ENCODE measurements at places on chromosomes 2 and 18.

GRCh38 chr2:11722292-11723060, 24.0 kb upstream of the LPIN1 start:
- no peak for DNase-seq

GRCh38 chr2:163626639-163627109, 109.1 kb downstream of the FIGN start:
- DNase-seq, result no peak

GRCh38 chr18:34494359-34494696, 215.8 kb upstream of the DTNA start:
- DNase-seq, result no peak

DNA sequence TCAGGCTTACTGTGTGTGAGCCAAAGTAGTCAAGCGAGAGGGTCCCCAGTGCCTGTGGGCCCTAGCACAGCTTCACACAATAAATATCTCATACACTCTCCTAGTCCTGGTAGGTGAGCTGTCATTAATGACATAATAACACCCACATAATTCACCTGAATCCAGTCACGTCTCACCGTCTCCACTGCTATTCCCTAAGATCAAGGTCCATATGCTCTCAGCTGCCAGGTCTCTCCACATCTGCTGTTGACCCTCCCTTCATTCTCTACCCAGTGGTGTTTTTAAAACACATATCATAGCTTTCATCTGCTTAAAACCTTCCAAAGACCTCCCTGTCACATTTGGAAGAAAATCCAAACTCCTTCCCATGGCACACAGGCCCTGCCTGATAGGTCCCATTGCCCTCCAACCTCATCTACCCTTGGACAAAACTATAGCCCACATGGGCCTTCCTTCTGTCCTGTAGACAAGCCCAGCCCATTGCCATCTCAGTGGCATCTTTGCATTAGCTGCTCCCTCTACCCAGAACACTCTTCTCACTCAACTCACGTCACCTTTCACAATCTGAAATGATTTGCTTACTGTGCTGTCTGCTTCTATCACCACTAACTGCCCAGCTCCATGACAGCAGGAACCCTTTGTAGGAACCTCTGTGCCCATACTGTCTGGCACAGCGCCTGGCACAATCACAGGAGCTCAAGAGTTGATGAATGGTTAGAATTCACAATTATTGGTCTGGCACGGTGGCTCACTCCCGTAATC, 7.5 kb downstream of the KCNG3 start:
- no peak for DNase-seq

DNA sequence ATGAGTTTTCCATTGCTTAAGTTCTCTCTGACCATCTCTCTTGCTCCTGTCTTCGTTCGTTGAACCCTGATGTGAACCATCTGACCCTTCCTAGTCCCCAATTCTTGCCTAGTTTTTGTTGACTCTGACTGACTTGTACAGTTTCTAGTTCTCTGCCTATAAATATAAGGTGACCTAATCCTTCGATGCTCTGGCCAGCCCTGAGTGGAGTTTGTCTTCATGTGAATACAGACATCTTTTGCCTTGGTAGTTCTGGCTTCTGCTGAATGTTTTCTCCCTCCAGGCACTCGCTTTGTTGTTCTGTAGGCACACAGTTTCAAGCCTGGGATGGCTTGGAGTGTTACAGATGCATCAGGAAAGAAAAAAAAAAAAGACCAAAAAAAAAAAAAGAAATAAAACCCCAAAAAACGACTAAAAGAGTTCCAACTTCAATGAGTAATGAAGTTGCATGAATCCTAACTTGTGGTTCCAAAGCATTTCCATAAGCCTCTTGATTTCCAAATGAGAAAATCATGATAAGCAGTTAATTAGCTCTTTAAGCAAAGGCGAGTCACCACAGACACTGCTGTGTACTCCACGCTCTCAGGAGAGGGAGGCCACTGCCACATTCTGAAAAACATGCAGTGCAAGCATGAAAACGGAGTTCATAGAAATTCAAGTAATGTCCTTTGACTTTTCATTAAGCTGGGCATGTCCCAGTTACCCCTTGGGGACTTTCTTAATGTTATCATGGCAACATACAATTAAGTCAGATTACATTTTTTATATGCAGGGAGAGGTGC, 165.2 kb downstream of the TDRD15 start:
- DNase-seq, result peak; percentile 53

- DNase-seq, result no peak
Measured at GRCh38 chr2:170548304-170548703, 166.8 kb upstream of the SP5 start.

DNA sequence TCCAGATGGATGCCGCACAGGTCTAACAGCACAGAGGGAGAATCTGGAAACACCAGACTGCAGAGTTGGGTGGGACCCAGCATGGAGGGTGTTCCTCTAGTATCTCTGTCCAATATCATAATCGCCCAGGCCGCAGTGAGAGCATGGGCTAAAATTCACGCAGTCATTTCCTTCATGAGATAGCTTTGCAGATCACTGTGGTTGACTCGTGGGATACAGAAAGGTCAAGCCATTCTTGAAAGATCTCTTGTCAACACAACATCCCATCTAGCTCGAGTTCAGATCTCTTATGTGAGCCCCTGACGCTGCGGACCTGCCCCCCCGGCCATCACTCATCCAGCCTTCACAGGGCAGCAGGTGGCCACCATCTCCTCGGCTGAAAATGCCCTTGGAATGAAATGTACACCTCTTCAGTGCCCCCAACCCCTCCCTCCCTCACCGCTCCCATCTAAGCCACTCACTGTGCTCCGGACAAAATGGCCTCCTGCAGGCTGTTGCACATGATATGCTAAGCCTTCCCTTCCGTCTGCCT, 45.9 kb downstream of the FOSL2 start:
- DNase-seq, result no peak

DNA sequence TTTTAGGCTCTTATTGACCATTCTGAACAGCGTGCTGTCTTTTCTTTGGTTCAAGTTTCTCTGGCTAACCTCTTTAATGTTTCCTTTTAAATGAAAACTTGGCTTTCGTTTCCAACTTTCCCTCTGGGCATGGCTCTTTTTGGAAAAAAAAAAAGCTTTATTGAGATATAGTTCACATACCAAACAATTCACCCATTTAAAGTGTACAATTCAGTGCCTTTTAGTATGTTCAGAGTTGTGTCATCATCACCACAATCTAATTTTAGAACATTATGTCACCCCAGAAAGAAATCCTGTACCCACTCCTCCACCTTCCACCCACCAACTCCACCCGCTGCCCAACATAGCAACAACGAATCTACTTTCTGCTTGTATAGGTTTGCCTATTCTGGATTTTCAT, 322.4 kb downstream of the ADCYAP1 start:
- no peak for DNase-seq

GRCh38 chr2:32732120-32732519, 104.3 kb downstream of the TTC27 start:
- no peak for DNase-seq

GRCh38 chr2:15201009-15201408, 360.1 kb downstream of the NBAS start:
- DNase-seq, result no peak

DNA sequence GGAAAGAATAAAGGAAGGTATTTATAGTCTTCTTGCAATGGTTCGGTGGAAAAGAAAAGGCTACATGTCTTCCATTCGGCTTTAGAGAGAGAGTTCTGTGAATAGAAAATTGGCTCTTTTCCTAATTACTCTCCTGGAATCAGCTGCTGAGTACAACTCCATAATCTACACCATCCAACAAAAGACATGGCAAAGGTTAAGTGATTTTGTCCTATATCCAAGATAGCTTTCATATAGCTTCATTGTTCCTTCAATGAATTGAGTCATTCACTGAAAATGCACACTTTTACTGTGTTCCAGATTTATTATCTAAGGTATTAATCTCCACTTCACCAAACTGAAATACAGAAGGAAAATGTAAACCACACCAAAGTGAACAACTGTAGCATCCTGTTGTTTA, 514.5 kb downstream of the LRRTM4 start:
- DNase-seq, result peak; percentile 54
